Non-pigmented ciliary epithelial cell (primary cell): ENCODE measurements at places on chromosomes 2 and 18.

- DNase-seq, result peak; percentile 88
These were observed 253.4 kb downstream of the ETAA1 start for GRCh38 chr2:67650291-67651133.

DNA sequence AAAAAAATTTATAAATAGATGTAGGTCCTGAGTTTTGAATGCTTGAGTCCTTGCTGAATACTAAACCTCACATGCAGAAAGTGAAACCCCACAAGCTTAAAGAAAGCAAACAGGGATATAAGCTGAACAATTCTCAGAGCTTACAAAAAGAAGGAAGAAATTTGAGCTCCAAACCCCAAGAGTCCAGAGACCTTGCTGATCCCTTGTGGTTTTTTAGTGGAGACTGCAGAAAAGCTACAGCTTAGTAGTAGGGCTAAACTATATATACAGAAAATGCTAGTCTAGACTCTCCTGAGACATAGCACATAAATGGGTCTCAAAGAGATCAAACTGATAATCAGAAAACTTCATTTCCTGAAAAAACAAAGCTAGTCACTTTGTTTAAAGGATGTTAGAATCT is 1548.1 kb upstream of the ZEB2 start:
- DNase-seq, result no peak

GRCh38 chr2:8403876-8404275 is 278.0 kb upstream of the ID2 start:
- DNase-seq, result no peak

DNA sequence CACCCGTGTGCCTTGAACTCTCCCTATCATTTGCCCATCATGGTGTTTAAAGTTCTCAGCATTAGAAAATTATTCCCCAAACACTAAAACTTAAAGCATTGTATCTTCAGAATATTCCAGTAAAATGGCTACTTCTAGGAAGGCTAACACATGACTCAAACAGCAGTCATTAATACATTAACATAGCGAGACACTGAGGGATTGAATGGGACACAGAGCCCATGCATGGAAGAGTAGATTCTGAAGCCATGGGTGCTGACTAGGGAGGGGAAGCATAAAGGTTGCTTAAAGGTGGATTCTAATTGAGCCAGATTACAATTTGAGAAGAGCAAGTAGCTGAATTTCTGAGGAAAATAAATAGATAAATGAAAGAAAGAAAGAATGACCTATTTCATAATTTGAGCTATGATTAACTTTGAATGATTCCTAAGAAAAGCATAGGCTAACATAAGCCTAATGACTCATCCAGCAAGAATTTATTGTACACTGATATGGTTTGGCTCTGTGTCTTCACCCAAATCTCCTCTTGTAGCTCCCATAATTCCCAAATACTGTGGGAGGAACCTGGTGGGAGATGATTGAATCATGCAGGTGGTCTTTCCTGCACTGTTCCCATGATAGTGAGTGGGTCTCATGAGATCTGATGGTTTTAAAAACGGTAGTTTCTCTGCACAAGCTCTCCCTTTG is 79.8 kb upstream of the PIK3C3 start:
- peak; percentile 45 for DNase-seq

DNA sequence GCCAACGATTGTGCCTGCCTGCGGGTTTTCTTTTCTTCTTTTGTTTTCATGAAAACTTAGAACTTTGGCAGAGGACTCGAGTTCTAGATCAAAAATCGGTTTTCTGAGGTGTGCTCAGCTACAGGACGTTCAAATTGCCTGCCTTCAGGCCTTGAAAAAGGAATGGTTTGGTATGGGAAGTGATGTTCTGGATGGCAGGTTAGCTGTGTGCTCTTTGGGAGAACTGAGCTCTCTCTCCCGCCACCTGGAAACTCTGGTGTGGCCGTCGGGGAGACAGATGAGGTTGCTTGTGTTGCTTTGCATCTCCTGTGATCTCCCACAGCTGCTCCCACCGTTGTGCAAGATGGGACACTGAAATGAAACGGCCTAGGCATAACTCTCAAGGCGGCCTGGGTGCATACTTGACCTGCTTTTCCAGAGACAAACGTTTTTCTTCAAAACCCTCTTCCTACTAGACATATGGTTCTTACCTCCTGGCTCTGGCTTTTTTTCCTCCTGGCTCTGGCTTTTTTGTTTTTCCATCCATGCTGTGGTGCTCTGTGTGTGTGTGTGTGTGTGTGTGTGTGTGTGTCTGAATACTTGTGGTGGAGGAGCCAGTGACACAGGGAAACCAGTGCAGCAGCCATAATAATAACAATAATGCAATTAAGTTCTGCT is 2.0 kb downstream of the FMNL2 start:
- DNase-seq, result no peak

DNA sequence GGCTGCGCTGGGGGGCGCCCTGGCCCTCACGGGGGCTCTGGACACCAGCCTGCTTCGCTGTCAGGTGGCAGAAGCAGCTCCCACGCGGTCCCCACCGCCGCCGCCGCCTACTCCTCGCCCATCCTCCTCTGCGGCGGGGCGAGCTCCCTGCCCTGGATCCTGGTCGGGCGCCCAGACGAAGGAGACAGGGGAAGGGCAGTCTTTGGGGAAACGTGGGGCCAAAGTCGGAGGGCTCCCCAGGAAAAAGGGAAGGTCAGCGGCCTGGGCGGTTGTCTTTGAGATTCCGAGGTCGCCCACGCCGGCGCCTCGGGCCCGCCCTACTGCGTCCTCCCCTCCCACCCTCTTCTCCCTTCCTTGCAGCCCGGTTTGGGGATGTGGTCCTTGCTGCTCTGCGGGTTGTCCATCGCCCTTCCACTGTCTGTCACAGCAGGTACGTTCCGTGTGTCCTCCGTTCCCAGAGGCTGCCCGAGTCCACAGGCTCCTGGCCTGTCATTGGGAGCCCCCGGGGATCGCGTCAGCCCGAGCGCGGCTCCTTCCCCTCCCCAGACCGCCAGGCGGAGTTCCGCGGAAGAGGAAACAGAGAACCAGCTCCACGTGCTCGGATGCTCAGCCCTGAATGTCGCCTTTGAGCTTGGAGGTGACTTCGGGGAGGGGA is 800 bp downstream of the IL1RL2 start:
- no peak for DNase-seq

- DNase-seq, result no peak
These were observed 221.9 kb downstream of the UXS1 start for GRCh38 chr2:105972246-105972645.

DNA sequence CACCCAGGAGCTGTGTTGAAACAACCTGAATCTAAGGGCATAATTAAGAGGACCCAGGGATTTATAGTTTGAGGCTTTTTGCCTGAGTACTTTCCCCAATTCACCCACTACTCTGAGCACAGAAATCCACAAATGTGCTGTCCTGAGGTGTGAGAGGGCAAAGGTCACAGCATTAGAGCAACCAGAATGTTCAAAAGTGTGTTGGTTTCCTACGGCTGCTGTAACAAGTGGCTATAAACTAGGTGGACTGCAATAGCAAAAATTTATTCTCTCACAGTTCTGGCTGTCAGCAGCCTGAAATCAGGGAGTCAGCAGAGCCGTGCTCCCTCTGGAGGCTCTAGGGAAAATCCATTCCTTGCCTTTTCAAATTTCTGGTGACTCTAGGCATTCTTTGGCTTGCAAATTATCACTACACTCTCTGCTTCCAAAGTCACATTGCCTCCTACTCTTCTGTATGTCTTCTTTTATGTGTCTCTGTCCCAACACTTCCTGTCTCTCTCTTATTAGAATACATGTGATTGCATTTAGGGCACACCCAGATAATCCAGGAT is 91.4 kb upstream of the TACR1 start:
- no peak for DNase-seq

DNA sequence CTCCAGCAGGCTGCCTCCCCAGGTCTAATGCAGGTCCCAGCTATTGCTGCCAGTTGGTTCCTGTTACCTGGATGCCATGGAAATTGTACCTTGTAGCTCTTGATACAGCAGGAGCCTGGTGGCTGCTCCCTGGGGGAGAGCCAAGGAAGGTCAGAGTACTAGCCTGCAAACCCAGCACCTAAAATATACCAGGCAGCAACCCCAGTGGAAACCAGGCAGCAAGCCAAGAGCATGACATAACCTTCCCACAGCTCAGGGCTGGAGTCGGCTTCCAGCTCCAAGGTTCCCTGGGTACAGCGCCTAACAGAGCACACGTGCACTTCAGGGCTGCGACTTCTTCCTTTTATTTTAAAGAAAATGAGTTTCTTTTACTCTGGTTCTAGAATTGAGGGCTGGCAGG is 30.3 kb downstream of the TNP1 start:
- peak; percentile 2 for DNase-seq

GRCh38 chr2:107027205-107027604 is 141.2 kb upstream of the ST6GAL2 start:
- DNase-seq, result no peak

GRCh38 chr2:105127289-105127915 is 89.5 kb downstream of the MRPS9 start:
- DNase-seq, result no peak

GRCh38 chr2:217166241-217166850 is 306.5 kb upstream of the TNP1 start:
- DNase-seq, result no peak

DNA sequence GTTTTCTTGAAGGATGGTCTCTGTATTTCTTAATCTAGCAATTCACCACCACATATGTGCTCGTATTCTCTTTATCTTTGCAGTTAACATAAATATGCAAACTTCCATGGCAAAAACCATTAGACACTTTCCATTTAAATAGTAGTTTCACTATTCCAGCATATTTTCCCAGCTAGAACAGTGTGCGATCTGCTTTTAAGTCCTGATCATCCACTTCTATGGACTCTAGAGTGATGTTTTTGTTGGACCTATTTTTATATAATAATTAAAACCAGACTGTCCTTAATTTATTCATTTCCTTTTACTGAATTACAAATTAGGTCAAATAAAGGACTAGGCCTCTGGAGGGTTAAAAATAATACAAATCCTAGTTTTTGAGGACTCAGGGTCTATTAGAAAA is 418.4 kb upstream of the TRIB2 start:
- no peak for DNase-seq

- DNase-seq, result no peak
These were observed 62.2 kb downstream of the RBMS1 start for GRCh38 chr2:160431441-160431840.

- no peak for DNase-seq
These were observed 16.1 kb upstream of the MLPH start for GRCh38 chr2:237470914-237471313.

GRCh38 chr2:23231865-23232264 is 153.1 kb upstream of the KLHL29 start:
- no peak for DNase-seq

GRCh38 chr2:149076863-149077412 is 38.4 kb downstream of the LYPD6B start:
- no peak for DNase-seq

DNA sequence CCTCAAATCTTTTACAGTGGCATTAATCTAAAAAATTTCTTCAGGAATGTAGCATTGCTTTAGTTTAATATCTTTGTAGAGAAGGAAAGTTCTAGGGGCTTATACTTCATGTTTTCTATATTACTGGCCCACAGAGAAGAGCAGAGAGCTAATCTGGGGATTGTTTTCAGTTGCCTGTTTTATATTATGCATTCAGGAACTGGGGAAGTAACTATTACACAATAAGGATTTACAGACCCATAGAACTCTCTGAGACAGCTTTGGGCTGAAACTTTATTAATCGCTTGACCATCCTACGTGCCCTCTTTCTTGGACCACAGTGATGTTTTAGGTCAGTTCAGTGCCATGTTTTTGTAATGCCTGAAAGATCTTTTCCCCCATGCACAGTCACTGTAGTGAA is 29.9 kb downstream of the BIRC6 start:
- no peak for DNase-seq
